ENCODE measurements at places on chromosomes 2 and 18.

GRCh38 chr18:79275992-79276391 lies 119.7 kb upstream of the NFATC1 start:
- DNase-seq = no peak

- DNase-seq = peak; percentile 100
These were observed 94.2 kb upstream of the DLX2 start for GRCh38 chr2:172196768-172197431.

DNA sequence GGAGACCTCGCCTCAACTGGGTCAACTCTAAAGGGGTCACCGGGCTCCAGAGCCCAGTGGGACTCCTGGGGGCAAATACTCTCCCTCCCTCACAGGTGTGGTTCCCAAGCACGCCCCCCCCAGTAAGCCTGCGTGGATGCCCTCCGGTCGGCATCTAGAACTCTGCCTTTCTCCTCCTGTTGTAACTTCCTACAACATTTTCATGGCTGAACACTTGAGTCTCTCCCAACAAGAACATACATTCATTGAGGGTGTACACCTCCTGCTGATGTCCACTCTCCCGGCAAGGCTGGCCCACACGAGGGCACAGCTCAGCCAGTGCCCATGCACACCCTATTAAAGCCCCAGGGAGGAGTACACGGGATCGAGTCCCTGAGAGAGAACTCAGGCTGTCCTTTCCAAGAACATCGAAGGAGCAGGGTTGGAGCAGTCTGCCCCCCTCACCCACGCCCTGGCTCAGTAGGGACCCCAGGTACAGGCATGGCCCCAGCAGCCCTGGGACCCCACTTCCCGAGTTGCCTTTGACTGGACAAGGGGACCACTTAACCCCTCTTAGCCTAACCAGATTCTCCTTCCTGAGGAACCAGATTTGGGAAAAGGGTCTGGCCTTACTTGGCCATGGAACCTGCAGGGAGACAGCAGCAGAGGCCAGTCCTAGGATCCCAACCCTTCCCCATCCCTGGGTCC lies 37.4 kb downstream of the FAM178B start:
- no peak for DNase-seq

- DNase-seq = no peak
These were observed 68.4 kb upstream of the RTN4 start for GRCh38 chr2:55118643-55119083.

- no peak for DNase-seq
These were observed 46.4 kb upstream of the ASB1 start for GRCh38 chr2:238380336-238380735.

- no peak for DNase-seq
These were observed 5.9 kb upstream of the MRPL19 start for GRCh38 chr2:75640621-75641121.

DNA sequence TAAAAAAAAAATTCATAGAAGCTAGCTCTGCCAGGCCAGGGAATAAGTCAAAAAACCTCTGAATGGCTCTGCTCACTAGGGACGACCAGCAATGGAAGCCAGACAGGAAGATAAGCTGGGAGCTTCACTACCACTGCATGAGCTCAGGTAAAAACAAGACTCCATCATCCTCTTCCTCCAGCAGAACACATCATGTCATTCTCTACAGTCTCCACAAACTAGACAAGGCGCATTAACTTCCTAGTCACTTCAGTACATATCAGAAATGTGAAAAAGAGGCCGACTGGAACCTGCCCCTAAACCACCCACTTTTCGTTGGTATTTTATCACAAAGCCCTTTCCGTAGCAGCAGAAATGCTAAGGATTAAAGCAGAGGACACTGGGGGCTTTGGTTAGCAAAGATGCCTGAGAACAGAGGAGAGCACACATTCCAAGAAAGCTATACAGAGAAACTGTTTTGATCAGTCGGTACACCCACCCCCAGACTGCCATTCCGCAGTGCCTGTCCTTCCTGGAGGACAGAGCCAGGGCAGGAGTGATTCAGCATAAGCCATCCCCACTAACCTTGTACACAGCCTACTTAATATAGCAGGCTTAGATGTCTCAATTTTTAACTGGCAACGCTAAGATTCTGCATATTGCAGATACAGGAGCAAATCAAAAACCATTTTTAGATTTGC lies 53.4 kb downstream of the AAK1 start:
- DNase-seq = no peak

DNA sequence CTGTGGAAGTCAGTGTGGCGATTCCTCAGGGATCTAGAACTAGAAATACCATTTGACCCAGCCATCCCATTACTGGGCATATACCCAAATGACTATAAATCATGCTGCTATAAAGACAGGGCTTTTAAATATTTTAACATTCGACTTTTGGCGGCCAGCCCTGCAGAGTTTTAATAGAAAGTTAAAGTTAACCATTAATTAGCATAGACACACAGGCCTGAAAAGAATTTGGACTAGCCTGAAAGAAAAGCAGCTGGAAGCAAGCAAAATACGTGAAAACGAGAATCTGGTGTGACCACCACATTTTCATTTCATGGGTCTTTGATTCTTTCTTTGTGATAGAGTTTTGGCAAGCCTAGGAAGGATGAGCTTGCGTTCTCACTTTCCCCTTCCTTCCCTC lies 184.0 kb downstream of the SCG2 start:
- no peak for DNase-seq

GRCh38 chr2:54871457-54872107 lies 148.1 kb downstream of the EML6 start:
- DNase-seq = no peak

GRCh38 chr2:47187069-47187468 lies 32.0 kb upstream of the STPG4 start:
- DNase-seq = no peak

DNA sequence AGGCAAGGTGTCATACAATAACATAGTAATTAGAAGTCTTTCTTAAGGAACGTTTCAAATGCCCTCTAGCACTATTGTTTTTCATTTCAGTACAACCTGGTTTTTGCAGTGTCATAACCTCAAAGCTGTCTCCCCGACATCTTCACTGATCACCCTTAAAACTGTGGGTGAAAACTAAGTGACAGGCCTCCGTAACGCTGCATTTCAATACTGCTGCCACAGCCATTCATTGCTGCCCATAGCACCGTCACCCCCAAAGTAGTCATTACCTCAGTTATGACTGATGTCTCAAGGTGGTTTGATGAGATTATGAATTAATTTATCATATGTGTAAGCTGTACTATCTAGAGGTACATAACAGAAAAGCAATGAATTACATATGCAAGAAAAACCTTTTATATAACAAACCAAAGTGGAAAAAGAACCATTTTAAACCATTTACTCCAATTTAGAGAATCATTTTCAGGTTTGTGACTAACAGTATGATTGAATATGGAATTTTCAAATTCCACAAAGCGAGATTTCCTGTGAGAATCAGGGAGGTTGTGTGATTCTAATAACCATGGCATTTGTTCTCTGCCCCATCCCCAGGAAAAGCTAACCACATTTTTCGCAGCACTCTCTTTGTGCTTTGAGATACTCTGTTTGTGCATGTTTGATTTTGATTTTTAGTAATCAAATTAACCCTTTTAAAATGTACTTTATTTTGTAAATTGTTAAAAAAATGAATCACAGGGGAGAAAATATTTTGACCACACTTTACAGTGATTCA lies 263.0 kb downstream of the PTGR3 start:
- DNase-seq = no peak

DNA sequence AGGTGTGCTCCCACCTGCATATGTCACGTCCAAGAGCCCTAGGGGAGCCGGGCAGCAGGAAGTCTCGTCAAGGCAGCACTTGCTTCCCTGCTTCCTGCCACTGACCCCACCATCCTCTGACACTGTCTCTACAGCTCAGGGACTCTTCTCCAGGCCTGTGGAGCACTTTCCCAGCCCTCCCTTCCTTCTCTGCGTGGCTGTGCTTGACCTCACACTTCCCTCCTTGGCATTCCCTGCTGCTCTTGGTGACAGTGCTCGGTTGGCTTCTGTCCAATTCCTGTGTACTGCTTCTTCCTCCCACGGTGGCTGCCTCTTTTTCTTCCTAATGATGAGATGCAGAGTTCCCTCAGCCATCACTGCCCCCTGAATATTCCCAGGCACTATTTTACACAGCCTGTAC lies 2.8 kb downstream of the CIDEA start:
- no peak for DNase-seq

Measured in epithelial cell of prostate (primary cell).